ENCODE measurements at places on chromosomes 2 and 18. TPM values are rescaled to one million over a fixed set of nuclear protein-coding genes. Genes with fewer than 3 reads are reported as not detected.

ZNF521 gene
- not detected for total RNA-seq

PID1 gene
- total RNA-seq: not detected

FKBP7 gene
- total RNA-seq: 1.6 TPM

CELF4 gene
- total RNA-seq: not detected

FABP1 gene
- not detected for total RNA-seq

MAB21L4 gene
- total RNA-seq: not detected

SERPINB4 gene
- total RNA-seq: not detected

CNTNAP5 gene
- not detected for total RNA-seq

GCKR gene
- total RNA-seq: not detected

ANO7 gene
- total RNA-seq: 0.45 TPM

ASPRV1 gene
- 1.3 TPM for total RNA-seq

LRP1B gene
- total RNA-seq: not detected

ALPG gene
- total RNA-seq: not detected

ADAM23 gene
- total RNA-seq: 0.23 TPM
